ENCODE measurements at places on chromosomes 11 and 22.
A peak's percentile ranks its signal among the peaks of the same experiment; 100 is the strongest.

- DNase-seq: no peak
Observed at GRCh38 chr11:91160661-91161060, 937.8 kb upstream of the CHORDC1 start.

DNA sequence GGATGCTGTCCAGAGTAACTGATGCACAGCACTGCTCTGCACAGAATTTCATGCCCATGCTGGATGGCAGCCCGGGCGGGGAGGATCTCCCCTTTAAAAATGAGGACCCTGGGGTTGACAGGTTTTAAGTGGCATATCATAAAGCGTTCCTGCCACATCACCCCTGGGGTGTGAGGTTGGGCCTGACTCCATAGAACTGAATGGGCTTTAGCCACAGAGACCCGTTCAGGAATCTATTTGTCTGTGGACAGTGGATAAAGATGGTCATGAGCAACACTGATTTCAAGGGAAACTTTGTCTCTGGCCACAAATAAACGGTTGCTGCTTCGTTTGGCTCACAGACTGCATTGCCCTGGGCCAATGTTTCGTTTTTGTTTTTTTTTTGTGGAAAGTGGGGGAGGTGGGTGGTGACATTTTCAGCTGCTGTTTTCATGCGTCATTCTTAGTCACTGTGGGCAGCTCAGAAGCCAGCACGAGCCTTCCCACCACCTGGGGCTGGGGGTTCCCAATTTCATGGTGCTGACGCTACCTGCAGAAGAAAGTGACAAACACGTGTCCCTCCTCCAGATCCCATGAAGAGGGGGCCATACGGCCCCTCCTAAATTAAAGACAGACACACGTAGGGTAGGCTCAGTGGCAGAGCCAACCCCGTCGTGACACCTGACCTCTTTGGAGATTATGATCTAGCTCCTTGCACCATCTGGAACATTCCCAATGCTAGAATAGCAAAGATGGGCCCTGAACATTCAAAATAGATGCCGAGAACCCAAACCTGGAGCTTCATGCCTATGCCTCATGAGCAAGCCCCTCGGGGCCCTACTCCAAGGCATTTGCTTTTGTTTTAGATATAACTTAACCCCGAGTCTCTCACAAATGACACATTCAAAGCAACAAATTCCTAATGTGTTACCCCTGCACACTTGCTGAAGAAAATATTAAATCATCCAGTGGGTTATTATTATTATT lies 54.8 kb upstream of the PHF21B start:
- no peak for DNase-seq

DNA sequence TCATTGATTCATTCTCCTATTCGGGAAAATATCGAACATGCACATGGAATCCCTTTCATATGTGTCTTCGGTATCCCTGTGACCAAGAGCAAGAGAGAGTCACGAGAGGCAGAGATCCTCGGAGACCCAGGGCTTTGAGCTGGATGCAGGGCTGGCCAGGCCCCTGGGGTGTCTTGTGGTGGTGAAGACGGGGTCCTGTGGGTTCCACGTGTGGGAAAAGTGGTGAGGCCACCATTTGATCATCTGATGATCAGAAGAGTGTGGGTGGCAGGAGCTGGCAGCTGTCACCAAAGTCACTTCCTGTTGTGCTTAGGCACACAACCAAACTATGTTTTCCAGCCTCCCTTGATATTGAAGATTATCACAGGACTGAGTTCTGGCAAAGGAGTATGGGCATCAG lies 94.0 kb downstream of the BRD1 start:
- DNase-seq: no peak

- DNase-seq: no peak
Observed at GRCh38 chr22:39212721-39213376, 31.9 kb downstream of the PDGFB start.

DNA sequence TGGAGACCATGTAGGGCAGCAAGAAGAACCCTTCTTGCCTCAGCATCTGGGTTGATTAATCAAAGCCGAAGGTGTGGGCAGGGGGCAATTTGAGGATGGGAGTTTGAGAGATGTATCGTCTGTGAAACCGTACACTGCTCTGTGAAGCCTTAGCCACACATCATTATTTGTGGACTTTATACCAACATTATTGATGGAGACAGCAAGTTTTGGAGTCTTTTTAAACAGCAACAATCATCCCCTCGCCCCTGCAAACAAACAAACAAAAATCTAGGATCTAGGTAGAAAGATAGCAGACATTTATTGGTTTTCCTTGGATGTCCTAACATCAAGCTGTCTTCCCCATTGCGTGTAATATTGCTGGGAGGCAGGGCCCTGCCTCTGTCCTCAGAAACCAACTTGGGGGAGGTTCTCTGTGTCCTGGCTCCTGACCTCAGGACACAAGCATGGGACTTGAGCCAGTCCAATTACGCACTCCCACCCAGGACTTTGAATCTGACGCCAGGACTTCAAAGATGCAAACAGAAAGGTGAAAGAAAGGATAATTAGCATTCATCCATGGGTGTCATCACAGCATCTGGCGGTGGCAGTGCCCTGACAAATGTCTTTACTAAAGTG lies 61.6 kb upstream of the PLET1 start:
- DNase-seq: no peak

GRCh38 chr22:26823966-26824365 lies 166.6 kb downstream of the MIAT start:
- no peak for DNase-seq

GRCh38 chr22:42696331-42696967 lies 24.2 kb downstream of the A4GALT start:
- DNase-seq: no peak

DNA sequence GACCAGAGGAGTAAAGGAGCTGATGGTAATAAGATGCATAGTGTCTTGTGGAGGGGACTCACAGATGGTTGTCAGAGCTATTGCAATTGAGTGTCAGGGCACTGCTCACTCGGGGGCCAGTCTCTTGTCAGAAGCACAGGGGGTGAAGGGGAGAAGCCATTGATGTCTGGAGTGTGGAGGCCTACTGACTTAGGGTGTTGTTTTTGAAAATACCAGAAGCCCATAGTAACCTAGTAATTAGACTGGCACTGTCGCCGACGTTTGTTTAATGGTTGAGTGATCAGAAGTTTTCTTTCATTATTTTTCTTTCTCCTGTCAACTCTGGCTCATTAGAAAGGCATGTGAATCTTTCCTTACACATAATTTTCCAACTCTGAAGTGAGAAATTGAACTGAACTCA lies 151.6 kb upstream of the TENM4 start:
- DNase-seq: no peak

DNA sequence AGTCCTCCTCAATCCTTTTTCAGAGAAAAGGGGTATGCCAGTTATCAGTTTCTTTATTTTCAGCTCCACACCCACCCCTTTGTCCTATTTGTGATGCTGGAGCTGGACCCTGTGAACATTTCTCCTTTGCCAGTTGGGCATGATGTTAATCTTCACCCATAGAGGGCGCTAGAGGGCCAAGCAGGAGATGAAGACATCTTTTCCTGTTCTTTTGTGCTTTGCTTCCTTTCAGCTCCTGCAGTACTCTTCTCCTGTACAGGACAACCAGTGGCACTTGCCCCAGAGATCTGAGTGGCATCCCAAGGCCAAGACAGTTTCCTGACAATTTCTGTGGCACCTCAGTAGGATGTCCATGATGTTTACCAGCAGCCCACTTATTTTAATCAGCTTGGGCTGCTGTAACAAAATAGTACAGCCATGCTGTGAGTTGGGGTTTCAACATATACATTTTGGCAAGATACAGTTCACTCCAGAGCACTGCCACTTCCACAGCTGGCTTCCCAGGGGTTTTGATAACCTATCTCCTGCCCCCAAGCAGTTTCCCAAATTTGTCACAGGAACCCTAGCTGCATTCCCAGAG lies 4.6 kb downstream of the SAA2 start:
- DNase-seq: peak; percentile 74

GRCh38 chr11:88555829-88556202 lies 218.3 kb upstream of the CTSC start:
- no peak for DNase-seq

- DNase-seq: no peak
Observed at GRCh38 chr22:47245786-47246185, 483.3 kb downstream of the TBC1D22A start.

DNA sequence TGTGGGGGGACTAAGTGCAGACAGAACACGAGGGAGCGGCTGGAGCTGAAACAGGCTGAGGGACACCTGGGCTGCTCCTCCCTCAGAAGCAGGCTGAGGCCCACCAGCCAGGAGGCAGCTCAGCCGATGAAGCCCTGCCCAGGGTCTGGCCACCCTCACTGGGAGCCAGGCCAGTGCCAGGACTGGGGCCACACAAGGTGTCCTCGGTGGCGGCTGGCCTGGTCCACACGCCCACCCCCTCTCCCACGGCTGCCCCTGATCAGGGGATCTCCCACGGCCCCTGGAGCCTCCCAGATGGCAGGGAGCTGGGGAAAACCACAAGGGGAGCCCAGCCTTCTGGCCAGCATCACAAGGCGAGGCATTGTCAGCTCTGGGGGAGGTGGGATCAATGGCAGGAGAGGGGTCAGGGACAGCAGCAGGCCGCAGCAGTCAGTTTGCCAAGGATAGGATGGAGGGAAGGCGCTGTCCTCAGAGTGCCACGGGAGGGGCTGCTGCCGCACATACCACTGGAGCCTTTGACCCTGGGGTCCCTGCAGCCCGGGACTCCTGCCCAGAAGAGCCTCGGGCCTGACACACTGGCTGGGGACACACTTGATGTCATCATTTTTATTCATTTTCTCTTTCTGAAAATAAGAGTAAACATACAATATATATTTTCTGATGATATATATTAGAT lies 11.7 kb upstream of the RASL10A start:
- no peak for DNase-seq

GRCh38 chr22:18056161-18056666 lies 21.6 kb upstream of the PEX26 start:
- DNase-seq: no peak

- DNase-seq: peak; percentile 63
Observed at GRCh38 chr11:5600374-5600851, 4.0 kb downstream of the TRIM6 start.

DNA sequence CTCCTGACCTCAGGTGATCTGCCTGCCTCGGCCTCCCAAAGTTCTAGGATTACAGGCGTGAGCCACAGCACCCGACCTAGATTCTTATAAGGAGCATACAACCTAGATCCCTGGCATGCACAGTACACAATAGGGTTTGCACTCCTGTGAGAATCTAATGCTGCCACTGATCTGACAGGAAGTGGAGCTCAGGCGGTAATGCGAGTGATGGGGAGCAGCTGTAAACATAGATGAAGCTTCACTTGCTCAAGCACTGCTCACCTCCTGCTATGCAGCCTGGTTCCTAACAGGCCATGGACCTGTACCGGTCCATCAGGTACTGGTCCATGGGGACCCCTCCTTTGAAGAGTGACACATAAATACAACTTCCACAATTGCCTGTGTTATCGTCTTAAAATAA lies 44.8 kb upstream of the EIF3M start:
- no peak for DNase-seq

GRCh38 chr11:92022499-92022898 lies 202.1 kb upstream of the FAT3 start:
- no peak for DNase-seq

DNA sequence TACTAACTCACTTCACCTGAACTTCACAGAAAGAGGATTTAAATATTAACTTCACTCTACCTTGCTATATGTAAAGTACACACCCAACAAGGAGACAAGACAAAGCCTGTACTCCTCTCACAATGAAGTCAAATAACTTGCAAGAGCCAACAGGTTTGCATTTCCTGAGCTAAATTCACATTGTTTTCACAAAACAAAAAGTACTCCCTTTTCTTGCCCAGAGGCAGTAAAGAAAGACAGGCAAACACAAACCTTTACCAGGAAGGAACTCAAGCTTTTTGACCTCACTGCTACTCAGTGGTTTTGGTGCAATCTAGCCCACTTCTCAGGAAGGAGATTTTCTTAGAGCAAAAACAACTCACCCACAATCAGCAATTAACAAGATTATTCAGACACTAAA lies 15.7 kb downstream of the USP28 start:
- DNase-seq: no peak

DNA sequence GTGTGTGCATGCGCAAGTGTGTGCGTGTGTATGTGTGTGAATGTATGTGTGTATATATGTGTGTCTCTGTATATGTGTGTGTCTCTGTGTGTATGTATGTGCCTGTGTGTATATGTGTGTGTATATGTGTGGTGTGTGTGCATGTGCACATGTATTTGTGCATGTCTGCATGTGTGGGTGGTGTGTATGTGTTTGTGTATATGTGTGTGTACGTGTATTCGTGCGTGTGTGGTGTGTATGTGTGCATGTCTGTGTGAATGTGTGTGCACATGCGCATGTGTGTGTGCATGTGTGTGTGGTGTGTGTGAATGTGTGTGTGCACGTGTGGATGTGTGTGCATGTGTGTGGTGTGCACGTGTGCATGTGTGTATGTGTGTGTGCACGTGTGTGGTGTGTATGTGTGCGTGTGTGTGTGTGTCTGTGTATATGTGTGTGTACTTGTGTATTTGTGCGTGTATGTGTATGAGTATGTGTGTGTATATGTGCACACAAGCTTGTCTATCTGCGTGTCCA lies 71.4 kb downstream of the SCN3B start:
- DNase-seq: no peak

- DNase-seq: peak; percentile 5
Observed at GRCh38 chr11:20639688-20640087, 29.7 kb upstream of the NELL1 start.

DNA sequence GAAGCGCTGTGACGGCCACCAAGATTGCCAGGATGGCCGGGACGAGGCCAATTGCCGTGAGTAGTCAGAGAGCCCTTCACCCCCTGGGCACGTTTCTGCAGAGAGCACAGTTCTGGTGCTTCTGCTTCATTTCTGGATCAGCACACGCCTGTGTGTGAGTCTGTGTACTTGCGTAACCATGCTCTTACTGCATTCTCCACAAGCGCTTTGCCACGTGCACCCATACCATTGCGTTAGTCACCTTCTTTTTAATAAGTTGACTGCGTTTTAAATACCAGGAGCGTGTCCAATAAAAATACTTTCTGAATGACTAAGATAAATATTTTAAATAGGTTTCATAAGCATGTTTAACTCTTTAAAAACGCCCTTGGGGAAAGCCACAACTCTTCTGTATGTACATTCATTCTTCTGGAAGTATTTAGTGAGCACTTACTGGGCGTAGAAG lies 143.0 kb upstream of the SORL1-AS1 start:
- DNase-seq: no peak

All from NCI-H82 (cell line).